Mesothelial cell of epicardium (in vitro differentiated cells): ENCODE measurements at places on chromosomes 4 and X. TPM values are rescaled to one million over a fixed set of nuclear protein-coding genes. Genes with fewer than 3 reads are reported as not detected.

The BST1 gene
- total RNA-seq, result 0.42 to 1.0 TPM (median 0.58 TPM) in 3 replicates

The PFKFB1 gene
- 0.83 to 1.1 TPM (median 1.1 TPM) in 3 replicates for total RNA-seq

The SLC26A1 gene
- total RNA-seq, result 0.23 to 0.63 TPM (median 0.38 TPM) in 3 replicates

DNA sequence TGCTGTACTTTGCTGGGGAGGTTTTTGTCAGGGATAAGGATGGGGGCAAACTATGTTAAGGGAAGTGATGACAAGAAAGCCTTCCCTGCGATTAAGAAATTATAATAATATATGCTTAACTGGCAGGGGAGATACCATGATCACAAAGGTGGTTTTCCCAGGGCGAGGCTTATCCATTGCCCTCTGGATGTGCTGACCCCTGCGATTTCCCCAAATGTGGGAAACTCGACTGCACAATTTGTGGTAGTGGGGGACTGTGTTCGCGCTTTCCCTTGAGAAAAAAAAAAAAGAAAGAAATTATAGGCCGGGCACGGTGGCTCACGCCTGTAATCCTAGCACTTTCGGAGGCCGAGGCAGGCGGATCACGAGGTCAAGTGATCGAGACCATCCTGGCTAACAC is 24.5 kb downstream of the SLC25A43 start:
- H3K27ac ChIP-seq, result no peak overlapping the region
- no peaks in the 10 kb centered on the region for H3K4me1 ChIP-seq
- H3K27me3 ChIP-seq, result no peaks in the 10 kb centered on the region
- no peak overlapping the region for H3K4me3 ChIP-seq
- H3K36me3 ChIP-seq, result peaks cover 2% of the 10 kb centered on the region

GRCh38 chr4:74874753-74875367 is 58.1 kb upstream of the PARM1 start:
- DNase-seq, result no peak
- H3K4me3 ChIP-seq, result no peak overlapping the region
- no peaks in the 10 kb centered on the region for H3K36me3 ChIP-seq
- peaks cover 4% of the 10 kb centered on the region for H3K4me1 ChIP-seq
